Right ventricle myocardium superior (tissue), 1 donor: ENCODE measurements at places on chromosomes 2 and 18. TPM values are rescaled to one million over a fixed set of nuclear protein-coding genes. Genes with fewer than 3 reads are reported as not detected.
A peak's percentile ranks its signal among the peaks of the same experiment; 100 is the strongest.

The C1QL2 gene
- total RNA-seq = not detected

DNA sequence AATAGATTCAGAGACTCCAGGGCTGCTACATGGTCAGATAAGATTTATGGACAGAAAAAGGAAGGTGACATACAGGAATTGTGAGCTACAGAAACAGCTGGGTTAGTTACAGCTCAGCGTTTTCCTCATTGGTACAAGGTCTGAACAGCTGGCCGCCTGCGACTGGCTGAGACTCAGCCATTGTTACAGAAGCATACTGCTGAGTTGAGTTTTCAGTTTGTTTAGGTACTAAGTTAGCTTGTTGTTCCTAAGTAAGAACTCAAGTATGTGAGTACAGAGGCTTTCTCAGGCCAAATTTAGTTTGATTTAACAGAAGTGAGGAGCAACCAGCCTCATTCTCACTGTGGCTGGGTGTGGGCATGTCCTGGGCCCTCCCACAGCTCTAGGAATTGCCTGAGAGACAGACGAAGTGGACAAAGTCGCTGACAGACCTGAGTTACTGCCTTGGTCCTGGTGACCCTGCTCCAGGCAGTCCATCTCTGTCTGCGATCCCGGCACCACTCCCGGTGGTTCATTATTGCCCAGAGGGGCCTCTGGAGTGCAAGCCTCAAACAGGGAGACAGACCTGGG lies 27.8 kb upstream of the RHOB start:
- DNase-seq = peak; percentile 67

- DNase-seq = no peak
These were observed 114.3 kb downstream of the ARHGEF4 start for GRCh38 chr2:130951018-130951417.

- no peak for DNase-seq
These were observed 552.5 kb upstream of the CRIM1 start for GRCh38 chr2:35803126-35803525.

DNA sequence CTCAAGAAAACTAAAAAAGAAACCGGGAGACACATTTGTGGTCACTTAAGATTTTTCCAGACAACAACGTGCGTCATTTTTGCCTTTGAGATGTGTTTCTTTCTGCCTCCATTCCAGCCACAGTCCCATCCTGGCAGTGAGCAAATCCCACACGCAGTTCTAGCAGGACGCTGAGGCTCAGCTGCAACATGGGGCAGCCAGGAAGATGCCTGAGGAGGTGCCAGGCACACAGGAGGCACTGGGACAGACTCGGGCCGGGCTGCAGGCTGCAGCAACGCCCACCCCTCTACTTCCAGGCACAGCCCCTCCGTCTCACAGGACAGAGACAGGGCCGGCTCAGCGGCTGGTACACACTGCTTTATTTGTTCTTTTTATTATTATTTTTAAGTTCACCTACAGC lies 13.1 kb downstream of the KLF11 start:
- DNase-seq = no peak

DNA sequence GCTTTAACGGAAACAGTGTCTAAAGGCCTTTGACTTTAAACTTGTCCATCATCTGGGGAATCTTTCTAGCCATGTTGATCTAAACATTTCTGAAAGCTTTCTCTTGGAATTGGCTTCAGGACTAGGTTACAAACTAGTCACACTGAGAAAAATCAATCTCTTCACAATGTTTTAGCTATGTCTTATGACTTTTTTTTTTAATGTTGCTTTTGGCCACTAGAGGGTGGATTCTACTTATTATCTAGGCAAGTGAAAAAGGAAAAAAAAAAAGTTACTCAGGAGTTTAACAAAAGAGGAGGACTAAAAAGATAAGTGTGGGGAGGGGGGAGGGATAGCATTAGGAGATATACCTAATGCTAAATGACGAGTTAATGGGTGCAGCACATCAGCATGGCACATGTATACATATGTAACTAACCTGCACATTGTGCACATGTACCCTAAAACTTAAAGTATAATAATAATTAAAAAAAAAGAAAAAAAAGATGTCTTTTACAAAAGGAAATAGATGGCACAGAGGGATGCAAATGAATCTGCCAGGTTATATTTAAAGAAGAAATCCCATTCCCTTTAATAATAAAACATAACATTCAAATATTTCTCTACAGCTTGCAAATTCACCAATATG lies 160.4 kb upstream of the PID1 start:
- DNase-seq = no peak

- DNase-seq = no peak
These were observed 46.6 kb downstream of the CDK15 start for GRCh38 chr2:201852878-201853415.

GRCh38 chr2:30193104-30193681 lies 38.1 kb upstream of the LBH start:
- no peak for DNase-seq

- no peak for DNase-seq
These were observed 307.5 kb downstream of the GULP1 start for GRCh38 chr2:188599140-188599539.

GRCh38 chr2:16476866-16477265 lies 188.8 kb downstream of the CYRIA start:
- DNase-seq = no peak

DNA sequence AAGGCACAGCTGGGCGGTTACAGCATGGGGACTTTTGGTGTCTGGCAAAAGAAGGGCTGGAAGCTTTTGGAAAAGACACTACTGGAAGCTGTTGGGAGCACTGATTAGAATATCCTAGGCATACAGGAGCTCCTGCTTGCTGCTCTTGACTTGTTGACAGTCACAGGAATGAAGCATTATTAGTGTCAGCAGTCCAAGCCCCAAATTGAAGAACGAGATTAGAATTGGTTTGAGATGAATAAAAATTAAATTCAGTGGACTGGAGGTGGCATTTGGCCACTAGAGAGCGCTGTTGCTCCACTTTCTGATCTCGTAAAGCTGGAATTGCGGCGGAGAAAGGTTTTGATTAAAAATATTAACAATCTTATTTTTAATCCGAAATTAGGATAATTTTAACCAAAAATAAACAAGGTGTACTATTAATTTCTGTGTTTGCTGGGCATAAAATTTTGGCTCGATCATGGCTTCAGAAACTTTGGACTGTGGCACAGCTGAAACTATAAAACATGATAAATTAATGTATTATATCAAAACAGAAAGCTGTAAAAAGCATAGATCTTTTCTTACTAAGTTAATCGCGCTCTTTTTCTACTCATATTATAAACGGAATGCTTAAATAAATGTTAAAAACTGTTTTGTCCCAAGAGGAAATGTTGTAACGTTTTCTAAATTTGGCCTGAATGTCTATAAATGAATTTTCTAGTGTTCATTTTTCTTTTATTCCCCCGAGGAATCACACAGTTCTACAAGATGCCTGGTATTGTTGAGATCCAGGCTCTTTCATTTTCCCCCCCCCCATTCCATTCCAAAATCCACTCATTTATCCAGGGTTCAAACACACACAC lies 2.4 kb upstream of the HOXD8 start:
- DNase-seq = peak; percentile 66

DNA sequence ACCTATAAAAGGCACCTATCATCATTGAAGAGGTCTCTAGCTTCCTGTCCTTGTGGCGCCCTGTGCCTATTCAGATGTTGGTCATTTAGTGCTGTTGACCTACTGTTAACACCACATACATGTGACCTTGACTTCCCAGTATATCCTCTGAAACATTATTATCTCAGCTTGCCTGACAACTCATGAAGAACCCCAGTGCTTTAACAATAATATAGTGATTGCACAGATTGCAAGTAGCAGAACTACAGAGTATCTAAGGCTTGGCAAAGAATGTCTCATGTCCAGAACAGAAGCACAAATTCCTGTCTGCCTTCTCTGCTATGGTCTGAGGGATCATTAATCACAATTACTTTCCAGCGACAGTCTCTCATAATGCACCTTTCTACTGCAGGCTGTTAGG lies 165.3 kb downstream of the LCLAT1 start:
- no peak for DNase-seq

DNA sequence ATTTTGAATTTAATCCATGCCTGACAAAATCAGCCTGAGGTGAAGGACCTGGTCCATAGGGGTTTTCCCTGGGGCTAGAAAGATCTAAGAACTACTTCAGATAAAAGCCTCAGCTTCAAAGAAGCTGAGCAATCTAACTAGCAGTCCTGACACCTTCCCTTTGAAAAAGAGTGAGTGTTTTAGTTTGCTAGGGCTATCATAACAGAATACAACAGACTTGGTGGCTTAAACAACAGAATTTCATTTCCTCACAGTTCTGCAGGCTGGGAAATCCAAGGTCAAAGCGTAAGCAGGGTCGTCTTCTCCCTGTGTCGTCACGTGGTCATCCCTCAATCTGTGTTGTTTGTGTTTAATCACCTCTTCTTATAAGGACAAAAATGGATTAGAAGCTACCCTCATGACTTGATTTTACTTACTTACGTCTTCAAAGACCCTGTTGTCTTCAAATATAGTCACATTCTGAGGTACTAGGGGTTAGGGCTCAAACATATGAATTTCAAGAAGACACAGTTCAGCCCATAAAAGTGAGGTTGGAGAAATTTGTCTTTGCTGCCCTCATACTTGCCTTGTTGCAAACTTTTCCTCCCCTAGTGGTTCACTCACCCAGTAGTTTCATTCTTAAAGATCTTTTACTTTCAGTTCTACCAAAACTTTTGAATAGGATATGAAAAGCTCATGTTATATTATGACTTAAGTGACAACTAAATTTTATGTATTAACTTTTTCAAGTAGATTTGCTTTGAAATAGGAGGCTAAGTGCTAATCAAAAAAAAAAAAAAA lies 673.8 kb downstream of the ARHGAP15 start:
- DNase-seq = no peak

GRCh38 chr2:26335231-26335630 lies 10.7 kb upstream of the SELENOI start:
- no peak for DNase-seq
